ENCODE measurements at places on chromosomes 3 and 15. TPM values are rescaled to one million over a fixed set of nuclear protein-coding genes. Genes with fewer than 3 reads are reported as not detected.

The ACAN gene
- not detected for total RNA-seq

- H3K36me3 ChIP-seq = no peaks in the 10 kb centered on the region
- H3K27me3 ChIP-seq = no peaks in the 10 kb centered on the region
- no peak overlapping the region for H3K4me3 ChIP-seq
- H3K27ac ChIP-seq = no peak overlapping the region
- DNase-seq = no peak
- peaks cover 30% of the 10 kb centered on the region for H3K4me1 ChIP-seq
Measured at GRCh38 chr3:18086078-18086477, 339.1 kb downstream of the SATB1 start.

DNA sequence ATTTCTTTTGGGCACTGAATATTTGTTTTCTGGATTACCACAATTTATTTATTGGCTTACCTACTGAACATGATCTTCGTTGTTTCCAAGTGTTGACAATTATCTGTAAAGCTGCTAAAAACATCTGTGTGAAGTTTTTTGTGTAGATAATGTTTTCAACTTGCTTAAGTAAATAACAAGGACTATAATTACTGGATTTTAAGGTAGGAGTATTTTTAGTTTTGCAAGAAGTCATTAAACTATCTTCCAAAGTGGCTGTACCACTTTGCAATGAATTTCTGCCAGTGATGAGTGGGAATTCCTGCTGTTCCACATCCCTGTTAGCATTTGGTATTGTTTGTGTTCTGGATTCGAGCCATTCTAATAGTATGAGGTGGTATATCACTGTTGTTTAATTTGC lies 702.2 kb downstream of the MECOM start:
- H3K36me3 ChIP-seq = no peaks in the 10 kb centered on the region
- no peak for DNase-seq
- no peak overlapping the region for H3K4me3 ChIP-seq
- H3K4me1 ChIP-seq = no peaks in the 10 kb centered on the region

- peaks cover 9% of the 10 kb centered on the region for H3K4me1 ChIP-seq
- H3K4me3 ChIP-seq = peak overlapping the region; percentile 70
- H3K36me3 ChIP-seq = no peaks in the 10 kb centered on the region
Measured at GRCh38 chr15:101501703-101502373, 12.3 kb upstream of the PCSK6 start.

The CP gene
- total RNA-seq = not detected

- H3K4me1 ChIP-seq = peaks cover 27% of the 10 kb centered on the region
- H3K4me3 ChIP-seq = no peak overlapping the region
- H3K36me3 ChIP-seq = peaks cover 14% of the 10 kb centered on the region
Measured at GRCh38 chr15:64305261-64305660, 50.7 kb downstream of the CSNK1G1 start.

The CELSR3 gene
- 7.9 TPM for total RNA-seq

The SAMD7 gene
- not detected for total RNA-seq

DNA sequence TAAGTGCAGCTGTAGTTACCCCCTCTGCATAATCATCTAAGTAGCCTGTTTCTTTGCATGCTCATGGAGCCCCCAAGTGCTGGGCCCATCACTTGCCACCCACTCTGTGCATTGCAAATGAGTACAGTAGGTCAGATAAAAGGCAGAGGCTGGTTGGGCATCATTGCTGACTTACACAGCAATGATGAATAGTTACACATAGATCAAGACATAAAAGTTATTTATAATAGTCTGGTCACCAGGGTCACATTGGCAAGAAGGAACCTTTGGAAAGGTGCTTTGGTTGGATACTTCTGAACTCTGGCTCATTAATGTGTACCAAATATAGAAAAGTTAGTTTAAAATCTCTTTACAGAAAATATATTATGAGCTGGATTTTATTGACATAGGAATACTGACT lies 111.6 kb downstream of the MITF start:
- H3K4me3 ChIP-seq = no peak overlapping the region
- DNase-seq = no peak
- H3K27ac ChIP-seq = no peak overlapping the region

GRCh38 chr3:86563400-86563970 lies 427.5 kb downstream of the VGLL3 start:
- H3K27me3 ChIP-seq = no peaks in the 10 kb centered on the region
- no peak overlapping the region for H3K27ac ChIP-seq
- H3K4me1 ChIP-seq = no peaks in the 10 kb centered on the region
- no peaks in the 10 kb centered on the region for H3K36me3 ChIP-seq
- no peak for DNase-seq

DNA sequence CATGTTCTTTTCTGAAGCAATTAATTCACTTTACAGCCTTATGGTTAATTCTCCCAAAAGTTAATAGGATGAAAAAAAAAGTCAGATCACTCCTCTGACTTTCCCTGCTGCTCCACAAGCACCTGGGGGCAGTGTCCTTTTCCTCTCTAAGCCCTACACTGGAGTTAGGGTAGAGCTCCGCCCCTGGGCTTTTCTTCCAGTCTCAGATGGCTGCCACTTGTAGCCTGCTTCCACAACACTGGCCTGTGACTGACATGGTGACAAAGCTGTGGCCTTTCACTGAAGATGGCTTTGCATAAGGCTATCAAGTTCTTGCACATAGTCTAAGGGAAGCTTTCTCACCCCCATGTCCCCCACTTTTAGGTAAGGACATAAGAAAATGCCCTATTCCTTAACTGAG lies 1.3 kb upstream of the MON1A start:
- no peaks in the 10 kb centered on the region for H3K27me3 ChIP-seq
- peak overlapping the region; percentile 47 for H3K4me3 ChIP-seq
- H3K36me3 ChIP-seq = peaks cover 4% of the 10 kb centered on the region
- no peak for DNase-seq
- peaks cover 33% of the 10 kb centered on the region for H3K4me1 ChIP-seq

The OIP5 gene
- 7.0 TPM for total RNA-seq

DNA sequence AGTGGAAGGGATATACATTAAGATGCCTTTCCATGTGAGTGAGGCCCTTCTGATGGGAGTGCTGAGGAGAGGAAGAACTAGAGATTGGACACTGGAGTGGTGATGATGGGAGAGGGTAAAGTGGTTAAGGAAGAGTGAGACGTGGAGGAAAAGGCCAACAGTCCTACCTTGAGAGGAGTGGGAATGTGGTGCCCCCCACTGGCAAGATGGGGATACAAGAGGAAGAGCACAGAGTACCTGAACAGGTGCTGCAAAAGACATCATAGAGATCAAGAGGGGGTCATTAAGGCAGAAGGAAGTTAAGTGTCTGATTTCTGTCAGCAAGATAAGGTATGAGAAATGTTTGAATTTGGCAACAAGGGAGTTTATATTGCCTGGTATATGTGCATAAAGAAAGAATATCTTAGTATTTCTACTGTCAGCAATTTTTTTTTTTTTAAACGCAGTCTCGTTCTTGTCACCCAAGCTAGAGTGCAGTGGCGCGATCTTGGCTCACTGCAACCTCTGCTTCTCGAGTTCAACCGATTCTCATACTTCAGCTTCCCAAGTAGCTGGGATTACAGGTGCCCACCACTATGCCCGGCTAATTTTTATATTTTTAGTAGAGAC lies 34.0 kb downstream of the ARIH2 start:
- peaks cover 14% of the 10 kb centered on the region for H3K4me1 ChIP-seq
- peak; percentile 30 for DNase-seq
- peaks cover 42% of the 10 kb centered on the region for H3K36me3 ChIP-seq
- H3K27me3 ChIP-seq = no peaks in the 10 kb centered on the region

Measured in naive thymus-derived CD8-positive, alpha-beta T cell (primary cell).